ENCODE measurements at places on chromosomes 7 and 10.

- DNase-seq, result no peak
These were observed 55.1 kb upstream of the GLCCI1 start for GRCh38 chr7:7913504-7913903.

- DNase-seq, result no peak
These were observed 1.1 kb downstream of the KIAA1549 start for GRCh38 chr7:138979988-138980562.

- no peak for DNase-seq
These were observed 126.8 kb downstream of the NEURL1 start for GRCh38 chr10:103620352-103620740.

DNA sequence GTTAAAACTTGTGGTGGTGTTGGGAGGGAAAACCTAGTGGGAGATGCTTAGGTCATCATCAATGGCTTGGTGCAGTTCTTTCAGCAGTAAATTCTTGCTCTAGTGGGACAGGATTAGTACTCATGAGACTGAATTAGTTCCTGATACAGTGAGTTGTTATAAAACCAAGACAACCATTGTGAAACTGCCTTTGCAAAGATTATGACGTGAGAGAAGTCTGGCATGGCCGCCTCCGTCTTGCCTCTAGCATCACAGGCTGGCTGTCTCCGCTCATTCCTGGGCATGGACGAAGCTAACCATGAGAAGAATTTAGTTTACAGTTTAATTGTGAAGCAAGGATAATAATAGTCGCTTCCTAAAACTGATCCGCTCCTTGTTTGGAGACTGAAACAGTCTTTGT is 186.4 kb downstream of the KIF20B start:
- no peak for DNase-seq

DNA sequence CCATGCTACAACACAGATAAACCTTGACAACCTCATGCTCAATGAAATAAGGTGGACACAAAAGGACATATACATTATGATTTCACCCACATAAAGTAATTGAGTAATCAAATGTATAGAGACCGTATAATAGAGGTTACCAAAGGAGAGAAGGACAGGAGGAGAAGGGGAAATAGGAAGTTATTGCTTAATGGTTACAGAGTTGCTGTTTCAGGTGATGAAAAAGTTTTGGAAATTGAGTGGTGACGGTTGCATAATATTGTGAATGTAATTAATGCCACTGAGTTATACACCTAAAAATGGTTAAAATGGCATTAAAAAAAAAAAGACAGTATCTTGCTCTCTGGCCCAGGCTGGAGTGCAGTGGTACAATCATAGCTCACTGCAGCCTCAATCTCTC is 1.5 kb upstream of the OGDH start:
- DNase-seq, result no peak

DNA sequence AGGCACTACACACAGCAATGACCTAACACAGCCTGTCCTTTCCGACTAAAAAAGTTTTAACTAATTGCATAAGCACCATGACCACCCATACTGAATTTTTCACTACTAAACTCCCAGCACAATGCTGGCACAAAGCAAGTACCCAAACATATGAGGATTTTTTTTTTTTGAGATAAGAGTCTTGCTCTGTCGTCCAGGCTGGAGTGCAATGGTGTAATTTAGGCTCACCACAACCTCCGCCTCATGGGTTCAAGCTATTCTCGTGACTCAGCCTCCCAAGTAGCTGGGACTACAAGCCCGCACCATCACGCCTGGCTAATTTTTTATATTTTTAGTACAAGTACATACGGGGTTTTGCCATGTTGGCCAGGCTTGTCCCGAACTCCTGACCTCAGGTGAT is 5.1 kb downstream of the UBE2H start:
- no peak for DNase-seq

- no peak for DNase-seq
These were observed 152.6 kb upstream of the FZD8 start for GRCh38 chr10:35794703-35795102.

DNA sequence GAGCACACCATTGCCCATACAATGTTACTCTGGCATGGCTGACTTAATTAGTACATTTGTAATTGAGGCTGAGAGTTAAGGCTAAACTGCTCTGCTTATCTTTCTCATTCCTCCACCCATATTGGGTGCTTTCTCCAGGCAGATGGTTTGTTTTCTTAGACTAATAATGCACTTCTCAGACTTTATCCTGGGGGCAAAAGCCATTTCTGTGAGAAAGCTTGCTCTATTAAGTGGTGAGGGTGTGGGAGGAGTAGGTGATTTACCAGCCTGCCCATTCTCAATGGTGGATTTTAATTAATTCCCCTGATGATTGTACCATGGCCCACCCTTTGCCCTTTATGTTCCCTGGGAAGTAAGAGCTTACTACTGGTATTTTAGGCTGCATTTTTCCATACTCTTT is 174.8 kb downstream of the FOXP2 start:
- no peak for DNase-seq

DNA sequence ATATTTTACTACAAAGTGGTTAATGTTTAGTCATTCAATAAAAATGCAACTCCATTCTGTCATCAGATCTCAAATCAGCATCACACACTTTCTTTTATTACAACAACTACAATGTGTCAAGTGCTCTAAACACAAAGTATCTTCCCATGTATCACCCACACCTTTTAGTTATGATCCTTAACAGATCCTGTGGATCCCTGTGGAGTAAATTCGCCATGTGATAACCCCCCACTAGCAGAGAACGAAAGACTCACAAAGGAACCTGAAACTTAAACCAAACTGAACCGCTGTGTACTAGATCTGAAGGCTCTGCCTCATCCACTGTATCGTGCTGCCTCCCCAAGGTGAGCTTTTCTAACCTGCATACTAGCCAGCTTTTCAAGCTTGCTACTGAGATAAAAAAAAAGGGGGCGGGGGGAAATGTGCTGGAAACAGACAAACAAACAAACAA is 1.7 kb downstream of the DPY19L1 start:
- DNase-seq, result peak; percentile 52

- DNase-seq, result no peak
These were observed 128.1 kb downstream of the HECW1 start for GRCh38 chr7:43240565-43240964.

- DNase-seq, result no peak
These were observed 13.2 kb upstream of the AOC1 start for GRCh38 chr7:150838965-150839650.

GRCh38 chr7:112072541-112073245 is 133.5 kb downstream of the DOCK4 start:
- DNase-seq, result no peak

DNA sequence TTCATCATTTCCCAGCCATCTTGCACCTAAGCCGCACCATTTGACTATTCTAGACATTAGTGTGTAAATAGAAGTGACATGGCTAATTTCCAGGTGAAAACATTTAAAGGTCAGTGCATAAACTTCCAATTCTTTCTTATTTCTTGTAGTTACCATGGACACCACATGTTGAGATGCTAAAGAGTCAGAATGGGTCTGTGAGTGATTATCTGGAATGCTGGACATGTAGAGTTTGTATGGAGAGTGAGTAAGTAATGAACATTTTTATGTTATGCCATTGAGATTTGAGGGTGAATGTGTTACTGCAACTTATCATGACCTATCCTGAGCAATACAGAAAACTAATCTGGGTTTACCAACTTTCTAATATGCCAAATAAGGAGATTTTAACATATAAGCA is 60.4 kb downstream of the MEOX2 start:
- no peak for DNase-seq

Measured in CD4-positive, alpha-beta T cell treated with Interleukin-6 for 4 hours (primary cell).